ENCODE measurements at places on chromosomes 2 and 18. TPM values are rescaled to one million over a fixed set of nuclear protein-coding genes. Genes with fewer than 3 reads are reported as not detected.

- DNase-seq = no peak
Measured at GRCh38 chr2:149587950-149588487, 444 bp upstream of the MMADHC start.

GRCh38 chr2:34098256-34098655, 499.2 kb upstream of the FAM98A start:
- no peak for DNase-seq

- no peak for DNase-seq
Measured at GRCh38 chr2:419687-420317, 131.9 kb upstream of the ALKAL2 start.

GRCh38 chr2:216034065-216034464, 20.7 kb upstream of the MREG start:
- DNase-seq = peak; percentile 78

DNA sequence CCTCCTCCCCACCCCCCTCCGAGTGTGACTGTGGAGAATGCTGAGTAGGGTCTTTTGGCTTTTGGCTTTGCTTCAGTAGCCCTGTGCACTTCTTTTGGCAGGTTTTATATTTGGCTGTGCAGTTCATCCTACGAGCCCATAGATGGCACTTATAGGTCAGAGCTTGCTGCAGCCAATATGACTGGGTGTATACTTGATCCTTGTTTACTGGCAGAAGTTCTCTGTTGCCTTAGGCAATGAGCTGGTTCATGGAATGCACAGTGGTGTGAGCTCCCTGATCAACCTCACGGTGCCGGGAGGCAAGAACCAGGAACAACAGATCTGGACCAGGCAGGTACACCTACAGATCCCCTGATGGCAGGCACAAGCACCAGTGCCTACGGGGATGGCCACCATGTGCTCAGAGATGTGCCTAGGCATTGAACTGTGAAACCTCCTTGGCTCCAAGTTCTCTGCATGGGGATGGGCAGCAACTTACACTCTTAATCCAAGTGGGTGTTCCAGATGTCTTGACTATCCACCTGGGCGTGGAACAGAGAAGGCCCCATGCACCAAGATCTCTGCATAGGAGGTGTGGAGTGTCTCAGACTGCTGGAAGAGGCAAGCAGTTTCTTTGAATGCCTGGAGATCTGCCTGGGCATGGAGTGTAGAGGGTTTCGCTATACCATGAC, 190.4 kb downstream of the KIAA1328 start:
- DNase-seq = no peak

DNA sequence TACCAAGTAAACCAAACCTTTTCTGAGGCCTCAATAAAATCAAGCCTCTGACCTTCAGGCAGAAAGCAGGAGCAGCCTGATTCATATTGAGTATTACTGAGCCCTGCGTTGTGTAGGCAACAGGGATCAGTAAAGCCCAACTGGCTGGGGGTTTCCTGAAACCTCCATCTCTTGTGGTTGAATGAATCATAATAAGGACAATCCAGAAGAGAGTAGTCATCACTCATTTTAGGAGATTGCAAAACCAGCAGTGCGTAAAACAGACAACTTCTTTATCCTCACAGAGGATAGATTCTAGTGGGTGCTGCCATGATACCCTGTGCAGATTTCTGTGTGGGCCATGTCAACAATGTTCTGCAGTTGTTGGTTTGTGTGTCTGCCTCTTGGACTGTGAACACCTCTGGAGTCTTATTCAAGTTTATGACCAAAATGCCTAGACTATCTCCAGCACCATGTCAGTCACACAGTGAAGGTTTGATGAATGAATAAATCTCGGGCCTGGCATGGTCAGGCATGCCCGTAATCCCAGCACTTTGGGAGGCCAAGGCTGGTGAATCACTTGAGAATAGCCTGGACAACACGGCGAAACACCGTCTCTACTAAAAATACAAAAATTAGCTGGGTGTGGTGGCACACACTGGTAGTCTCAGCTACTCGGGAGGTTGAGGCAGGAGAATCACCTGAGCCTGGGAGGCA, 51.8 kb upstream of the RAB27B start:
- peak; percentile 96 for DNase-seq

GRCh38 chr2:128284841-128285240, 33.8 kb downstream of the HS6ST1 start:
- DNase-seq = no peak

GRCh38 chr2:201257381-201257955, 2.9 kb upstream of the CASP8 start:
- DNase-seq = no peak

DNA sequence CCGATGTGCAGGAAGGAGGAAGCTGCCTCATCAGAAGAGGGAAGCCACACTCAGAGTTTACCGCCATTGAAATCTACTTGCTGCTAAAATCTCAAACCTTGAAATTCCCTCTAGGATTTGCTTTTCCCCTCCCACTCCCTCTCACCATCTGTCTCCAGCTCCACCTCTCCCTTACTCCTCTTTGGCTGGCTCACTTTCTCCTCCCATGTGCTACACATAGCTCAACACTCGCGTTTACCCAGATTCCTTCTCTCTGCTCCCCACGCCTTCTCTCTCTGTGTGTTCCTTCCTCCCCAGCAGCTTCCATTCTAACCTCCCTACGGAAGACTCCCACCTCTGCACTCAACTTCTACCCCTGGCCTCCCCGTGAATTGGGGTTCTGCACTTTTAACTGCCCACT, 143.1 kb downstream of the DNER start:
- DNase-seq = no peak

DNA sequence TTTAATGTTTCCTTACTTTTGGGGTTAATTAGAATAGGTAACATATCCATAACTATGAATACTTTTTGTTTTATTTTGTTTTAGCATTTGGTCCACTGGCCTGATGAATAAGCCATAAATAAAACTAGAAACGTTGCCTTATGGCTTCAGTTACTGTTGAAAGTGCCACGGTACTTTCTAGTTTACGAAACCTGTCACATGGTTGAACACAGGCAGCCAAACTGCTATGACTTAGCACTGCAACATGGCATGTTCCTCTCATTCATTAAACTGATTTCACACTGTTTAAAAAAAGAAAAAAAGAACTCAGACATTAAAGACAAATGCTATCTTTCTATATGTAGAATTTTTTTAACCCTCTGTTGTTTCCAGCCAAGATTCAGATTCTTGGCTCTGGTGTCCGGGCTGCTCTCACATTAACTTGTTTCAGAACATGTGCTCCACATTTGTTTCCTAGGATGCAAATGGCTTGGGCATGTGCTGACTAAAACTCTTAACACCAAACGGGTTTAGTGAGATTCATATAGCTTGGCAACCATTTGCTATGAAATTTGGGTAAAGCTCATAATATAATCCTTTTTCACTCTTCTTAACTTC, 323.9 kb upstream of the RND3 start:
- no peak for DNase-seq

- no peak for DNase-seq
Measured at GRCh38 chr2:207205173-207205957, 39.6 kb upstream of the KLF7 start.

DNA sequence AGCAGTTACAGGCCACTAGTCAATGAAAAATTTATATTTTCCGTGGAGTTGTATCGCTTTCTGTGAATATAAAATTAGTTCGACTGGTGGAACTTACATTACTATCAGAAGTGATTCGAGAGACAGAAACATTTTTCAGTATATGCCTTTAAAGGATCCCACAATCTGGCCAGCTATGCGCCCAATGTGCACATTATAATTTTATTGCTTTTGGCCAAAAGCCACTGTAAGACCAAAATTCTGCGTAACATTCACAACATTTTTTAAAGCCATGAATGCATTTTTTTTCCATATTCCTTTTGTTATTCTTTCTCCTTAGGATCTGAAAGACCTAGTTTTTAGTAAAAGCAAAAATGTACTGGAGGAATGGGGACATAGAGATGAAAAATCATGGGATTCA, 131.0 kb upstream of the CHAC2 start:
- DNase-seq = no peak

DNA sequence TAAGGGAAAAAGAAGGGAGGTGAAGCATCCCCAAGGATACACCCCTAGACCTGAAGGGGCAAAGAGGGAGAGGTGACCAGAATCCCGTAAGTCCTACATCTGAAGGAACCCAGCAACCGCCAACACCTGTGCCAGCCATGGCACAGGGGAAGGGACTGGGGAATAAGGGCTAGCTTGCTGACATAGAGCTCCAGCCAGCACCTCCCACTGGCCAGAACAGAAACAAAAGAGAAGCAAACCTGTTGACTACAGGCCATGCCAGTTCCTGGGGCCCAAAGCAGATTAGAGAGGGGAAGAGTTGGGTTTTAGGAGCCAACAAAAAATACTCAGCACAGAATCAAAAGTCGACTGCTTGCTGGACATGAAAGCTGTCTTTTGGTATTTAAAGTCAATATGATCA, 244.6 kb downstream of the SUCLG1 start:
- no peak for DNase-seq

GRCh38 chr2:168354499-168354898, 101.6 kb upstream of the CERS6 start:
- no peak for DNase-seq

GRCh38 chr2:74179063-74179865, 585 bp upstream of the MOB1A start:
- DNase-seq = no peak

GRCh38 chr2:36455011-36455410, 99.4 kb downstream of the CRIM1 start:
- peak; percentile 52 for DNase-seq

DNA sequence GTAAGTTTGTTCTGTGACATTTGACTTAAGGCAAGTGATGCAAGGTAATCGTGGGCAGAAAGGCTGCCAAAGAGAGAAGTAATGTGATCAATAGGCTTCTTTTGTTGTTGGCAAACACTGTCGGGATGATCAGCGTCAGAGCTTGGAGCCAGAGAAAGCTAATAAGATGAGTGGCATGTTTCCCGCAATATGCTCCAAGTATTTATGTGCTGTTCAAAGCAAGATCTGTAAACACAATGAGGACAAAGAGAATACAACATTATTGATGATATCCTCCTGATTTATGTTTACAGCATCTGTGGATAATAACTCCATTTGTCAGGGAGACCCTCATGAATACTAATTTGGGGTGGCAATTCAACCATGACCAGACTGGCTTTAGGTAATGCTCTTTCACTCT, 603.3 kb downstream of the TDRD15 start:
- DNase-seq = no peak

DNA sequence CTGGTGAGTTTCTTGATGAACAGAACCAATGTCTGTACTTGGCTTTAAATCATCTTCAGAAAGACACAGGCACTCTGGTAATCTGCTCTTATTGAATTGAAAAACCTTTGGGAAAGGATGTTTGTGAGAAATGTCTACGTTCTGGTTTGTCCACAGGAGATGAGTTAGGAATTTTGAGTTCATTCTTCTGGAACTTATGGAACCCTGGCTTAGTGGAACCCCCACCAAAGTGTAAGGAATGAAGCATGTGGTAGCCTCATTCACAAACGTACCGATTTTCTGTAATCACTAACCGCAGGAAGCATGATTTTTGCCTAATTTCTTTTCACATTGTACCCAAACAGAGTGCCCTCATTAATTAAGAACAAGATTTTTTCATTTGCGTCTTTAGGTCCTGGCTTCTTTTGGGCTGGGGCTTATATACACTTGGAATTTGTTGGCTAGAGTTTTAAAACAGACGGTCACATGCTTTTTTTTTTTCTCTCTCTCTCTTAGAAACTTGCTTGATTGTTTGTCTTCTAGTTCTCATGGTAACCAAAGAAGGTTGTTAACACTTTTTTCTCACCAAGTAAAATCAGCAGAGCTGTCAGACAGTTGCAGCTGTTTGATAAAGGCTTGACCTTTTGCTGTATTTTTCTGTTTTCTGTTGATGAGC, 314.1 kb upstream of the THUMPD2 start:
- peak; percentile 11 for DNase-seq

DNA sequence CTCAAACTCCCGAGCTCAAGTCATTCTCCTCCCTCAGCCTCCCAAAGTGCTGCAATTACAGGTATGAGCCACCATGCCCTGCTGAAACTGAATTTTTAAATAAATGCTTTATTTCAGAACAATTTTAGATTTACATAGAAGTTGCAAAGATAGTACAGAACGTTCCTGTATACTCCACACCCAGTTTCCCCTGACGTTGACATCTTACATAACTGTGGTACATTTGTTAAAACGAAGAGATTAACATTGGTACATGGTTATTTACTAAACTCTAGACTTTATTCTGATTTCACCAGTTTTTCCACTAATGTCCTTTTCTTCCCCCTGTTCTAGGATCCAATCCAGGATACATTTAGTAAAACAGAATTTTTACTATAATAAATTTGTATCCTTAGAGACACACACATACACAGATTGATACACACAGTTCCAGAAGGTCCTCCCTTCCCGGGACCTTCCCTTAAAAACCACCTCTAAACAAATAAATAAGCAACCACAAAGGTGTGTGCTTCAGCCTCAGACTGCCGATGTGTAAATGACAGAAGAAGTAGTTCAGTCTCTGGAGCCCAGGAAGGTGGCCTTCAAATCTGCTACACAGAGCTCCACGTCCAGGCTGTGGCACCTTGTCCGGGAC, 6.9 kb downstream of the NEU2 start:
- no peak for DNase-seq

GRCh38 chr2:136006658-136007057, 21.2 kb upstream of the DARS1 start:
- no peak for DNase-seq

IL37 gene
- total RNA-seq = not detected

NYAP2 gene
- total RNA-seq = not detected

MDH1B gene
- total RNA-seq = under 0.01 TPM

EVX2 gene
- total RNA-seq = not detected

PROKR1 gene
- total RNA-seq = not detected

ATP8B1 gene
- total RNA-seq = 10.5 TPM

CKAP2L gene
- total RNA-seq = 0.60 TPM

NT5DC4 gene
- total RNA-seq = not detected

NTSR2 gene
- total RNA-seq = not detected
